Stimulated activated CD4-positive, alpha-beta T cell treated with anti-CD3 and anti-CD28 coated beads, Interleukin-1b, Interleukin-23, amount 100 ng/mL, for 1 hour (primary cell): ENCODE measurements at places on chromosomes 1 and 21.

DNA sequence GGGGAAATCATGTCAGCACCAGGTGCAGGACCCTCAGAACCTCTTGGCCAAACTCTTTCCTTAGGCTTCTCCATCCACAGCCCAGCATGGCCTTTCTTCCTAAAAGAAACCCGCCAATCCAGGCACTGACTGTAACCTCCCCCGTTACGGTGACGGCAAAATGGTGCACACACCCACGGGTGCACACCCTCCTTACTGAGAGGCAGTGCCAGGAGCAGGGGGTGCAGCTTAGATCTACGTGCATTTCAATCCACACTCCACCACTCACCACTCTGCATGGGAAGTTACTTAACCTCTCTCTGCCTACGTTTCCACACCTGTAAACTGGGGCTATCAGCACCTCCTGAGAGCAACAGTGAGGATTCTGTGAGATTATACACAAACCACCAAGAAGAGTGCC is 31.0 kb downstream of the SUSD4 start:
- DNase-seq = no peak

GRCh38 chr1:108085628-108086027 is 114.5 kb downstream of the SLC25A24 start:
- no peak for DNase-seq

- DNase-seq = no peak
Observed at GRCh38 chr1:162950187-162950586, 89.2 kb upstream of the CCDC190 start.

DNA sequence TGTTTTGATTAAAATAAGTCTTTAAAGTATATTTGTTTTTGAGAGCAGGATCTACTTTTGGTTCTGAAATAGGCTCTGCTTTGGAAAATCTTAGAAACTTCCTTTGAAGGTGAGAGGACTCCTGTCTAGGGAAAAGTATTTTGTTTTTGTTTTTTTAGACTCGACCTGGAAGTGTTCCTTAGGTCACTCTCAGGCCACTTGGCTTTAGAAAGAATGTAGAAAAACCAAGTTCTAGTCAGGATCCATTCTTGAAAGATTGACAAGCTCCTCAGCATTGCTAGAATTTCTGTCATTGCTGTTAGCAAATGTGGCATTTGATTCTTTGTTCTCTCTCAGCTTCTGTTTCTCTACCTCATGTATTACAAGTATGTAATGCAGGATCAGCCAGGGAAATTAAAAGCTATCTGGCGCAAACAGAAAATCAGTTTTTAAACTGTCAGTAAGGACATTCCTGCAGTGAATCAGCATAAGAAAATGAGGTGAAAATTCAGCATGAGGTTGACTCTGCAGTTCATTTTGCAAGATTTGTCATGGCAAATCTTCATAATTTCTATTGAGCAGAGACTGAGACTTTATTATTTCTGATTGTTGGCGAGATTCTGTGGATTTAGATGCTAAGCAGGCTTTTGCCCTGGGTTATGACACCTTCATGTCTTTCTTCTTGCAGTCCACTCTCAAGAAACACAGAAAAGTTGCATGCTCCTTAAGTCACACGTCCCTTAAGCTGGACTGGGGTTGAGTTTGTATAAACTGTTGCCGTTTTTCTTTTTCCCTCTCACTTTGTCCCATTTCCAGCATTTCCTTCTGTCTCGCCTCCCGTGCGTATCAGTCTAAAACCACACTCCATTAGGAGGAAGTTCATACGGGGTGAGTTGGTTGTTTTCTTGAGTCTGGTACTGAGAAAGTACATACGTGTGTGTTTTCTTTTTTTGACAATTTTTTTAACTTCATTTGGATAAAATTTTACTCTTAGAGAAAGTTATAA is 12.6 kb downstream of the NTPCR start:
- DNase-seq = no peak

DNA sequence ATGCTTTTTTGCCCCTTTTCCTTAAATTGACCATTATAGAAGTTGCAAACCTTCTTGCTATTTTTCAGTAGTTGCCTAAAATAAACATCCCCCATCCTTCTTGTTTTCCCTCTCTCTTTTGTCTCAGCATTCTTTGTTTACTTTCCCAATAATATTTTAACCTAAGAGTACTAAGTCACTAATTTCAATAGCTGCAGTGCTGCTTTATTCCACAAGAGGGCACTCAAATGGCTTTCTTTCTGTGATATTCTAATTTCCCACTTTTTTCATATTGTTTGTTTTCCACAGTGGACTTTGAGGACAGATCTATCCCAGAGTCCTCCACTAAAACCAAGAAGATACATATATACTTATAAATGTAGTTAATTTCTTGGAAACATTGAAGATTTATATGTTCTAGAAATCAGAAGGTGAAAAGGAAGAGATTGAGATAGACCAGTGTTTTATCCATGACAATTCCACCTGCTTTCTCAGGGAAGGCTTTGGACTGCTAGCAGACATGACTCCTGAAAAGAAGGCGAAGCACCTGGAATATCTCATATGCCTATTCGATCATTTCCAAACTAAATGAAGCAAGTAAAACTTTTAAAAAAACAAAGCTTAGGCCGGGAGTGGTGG is 104.8 kb upstream of the GRIK1 start:
- no peak for DNase-seq

DNA sequence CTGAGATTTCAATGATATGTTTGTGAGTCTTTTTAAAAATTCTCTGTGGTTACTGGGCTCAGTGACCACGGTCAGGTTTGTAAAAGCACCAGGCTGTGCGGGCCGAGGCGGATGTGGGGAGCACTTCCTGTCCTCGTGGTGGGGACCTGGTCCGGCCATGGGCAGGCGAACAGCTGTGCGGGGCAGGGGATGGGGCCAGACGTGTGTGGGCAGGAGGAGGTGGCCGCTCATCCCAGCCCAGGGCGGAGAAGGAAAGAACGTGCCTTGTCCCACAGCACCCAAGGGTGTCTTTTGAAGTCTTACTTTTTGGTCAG is 5.2 kb upstream of the OXCT2 start:
- DNase-seq = no peak
